ENCODE measurements at places on chromosomes 11 and 22. TPM values are rescaled to one million over a fixed set of nuclear protein-coding genes. Genes with fewer than 3 reads are reported as not detected.

DNA sequence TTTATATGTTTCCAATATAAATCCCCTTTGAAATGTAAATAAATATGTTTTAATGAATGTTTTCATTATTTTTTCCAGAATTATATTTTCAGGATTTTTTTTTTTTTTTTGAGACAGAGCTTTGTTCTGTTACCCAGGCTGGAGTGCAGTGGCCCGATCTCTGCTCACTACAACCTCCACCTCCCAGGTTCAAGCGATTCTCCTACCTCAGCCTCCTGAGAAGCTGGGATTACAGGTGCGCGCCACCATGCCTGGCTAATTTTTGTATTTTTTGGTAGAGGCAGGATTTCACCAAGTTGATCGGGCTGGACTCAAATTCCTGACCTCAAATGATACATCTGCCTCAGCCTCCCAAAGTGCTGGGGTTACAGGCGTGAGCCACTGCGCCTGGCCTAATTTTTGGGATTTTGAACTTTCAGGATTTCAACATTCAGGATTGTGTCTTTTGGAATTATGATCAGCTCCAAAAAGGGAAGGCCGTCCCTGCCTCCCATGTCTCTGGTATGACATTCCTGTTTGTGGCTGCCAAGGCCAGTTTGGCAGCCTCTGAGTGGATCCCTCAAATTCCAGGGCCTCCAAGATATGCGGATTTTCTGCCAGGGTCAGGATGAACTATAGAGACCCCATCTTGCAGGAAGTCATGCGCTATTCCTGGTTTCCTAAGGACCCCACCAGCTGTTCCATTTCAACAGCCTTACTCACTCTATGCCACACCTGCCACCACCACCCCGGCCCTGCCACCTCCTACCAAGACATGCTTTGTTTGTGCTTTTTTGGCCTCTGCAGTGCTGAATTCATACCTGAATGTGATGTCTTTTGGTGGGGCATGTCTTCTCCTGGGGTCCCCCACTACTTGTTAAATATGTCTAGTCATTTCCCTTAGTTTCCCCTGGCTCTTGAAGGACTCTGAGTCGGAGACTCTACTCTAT lies 21.9 kb upstream of the TMPRSS4 start:
- no peak for DNase-seq

DNA sequence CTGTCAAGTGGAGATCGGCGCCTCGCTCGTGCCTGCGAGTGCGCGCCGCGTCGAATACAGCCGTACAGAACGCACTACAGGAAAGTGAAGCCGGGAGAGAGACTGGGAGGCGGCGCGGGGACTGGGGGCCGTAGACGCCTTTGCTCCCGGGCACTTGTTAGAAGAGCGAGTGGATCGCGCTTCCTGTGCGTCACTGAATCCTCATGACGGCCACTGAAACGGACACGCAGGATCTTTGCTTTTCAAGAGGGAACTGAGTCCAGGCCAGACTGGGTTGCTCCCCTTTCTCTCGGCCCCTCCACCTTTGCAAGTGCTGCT lies 314 bp downstream of the RIC8A start:
- no peak for DNase-seq

GRCh38 chr11:130999086-130999485 lies 82.8 kb upstream of the SNX19 start:
- DNase-seq = no peak

- DNase-seq = no peak
Measured at GRCh38 chr11:66451663-66452062, 13.0 kb upstream of the MRPL11 start.

UBQLN3 gene
- not detected for polyA plus RNA-seq

- DNase-seq = no peak
Measured at GRCh38 chr11:110251836-110252235, 44.6 kb downstream of the RDX start.

DNA sequence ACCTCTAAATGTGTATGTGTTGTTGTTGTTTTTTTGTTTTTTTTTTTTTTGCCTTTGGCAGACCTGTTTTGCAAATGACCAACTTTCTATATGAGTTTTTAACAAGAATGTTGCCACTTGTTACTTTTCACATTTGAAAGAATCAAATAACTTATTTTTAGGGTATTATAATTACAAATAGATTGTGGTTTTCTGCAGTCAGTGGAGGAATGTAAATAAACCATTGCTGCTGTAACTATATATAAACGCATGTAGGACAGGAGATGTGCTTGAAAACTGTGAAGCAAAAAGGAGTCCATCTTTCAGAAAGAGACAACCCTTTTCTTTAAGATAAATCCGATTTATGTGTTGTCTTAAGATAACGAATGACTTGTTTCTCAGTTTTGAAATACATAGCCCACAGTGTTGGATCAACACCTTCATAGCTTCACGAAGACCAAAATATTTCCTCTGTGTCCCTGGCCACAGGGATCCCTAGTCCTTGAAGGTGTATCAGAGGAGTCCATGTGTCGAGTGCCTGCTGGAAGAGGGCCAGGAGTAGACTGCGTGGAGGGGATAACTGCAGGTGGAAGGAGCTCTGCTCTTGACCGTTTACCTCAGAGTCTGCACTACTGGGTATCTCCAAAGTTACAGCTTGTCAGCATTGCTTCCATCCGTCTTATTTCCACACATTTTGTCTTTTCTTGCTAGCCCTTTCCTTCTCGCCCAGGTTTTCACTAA lies 24.7 kb downstream of the TNRC6B start:
- DNase-seq = no peak

GRCh38 chr11:7088921-7089320 lies at the start of gene RBMXL2:
RBMXL2 (plus strand) TSS chr11:7088998; CDS start chr11:7089121, 123 bp downstream.
- DNase-seq = no peak
